Stimulated activated CD4-positive, alpha-beta T cell treated with anti-CD3 and anti-CD28 coated beads, Interleukin-4, amount 100 ng/mL, for 1 hour (primary cell): ENCODE measurements at places on chromosomes 6 and 20.

DNA sequence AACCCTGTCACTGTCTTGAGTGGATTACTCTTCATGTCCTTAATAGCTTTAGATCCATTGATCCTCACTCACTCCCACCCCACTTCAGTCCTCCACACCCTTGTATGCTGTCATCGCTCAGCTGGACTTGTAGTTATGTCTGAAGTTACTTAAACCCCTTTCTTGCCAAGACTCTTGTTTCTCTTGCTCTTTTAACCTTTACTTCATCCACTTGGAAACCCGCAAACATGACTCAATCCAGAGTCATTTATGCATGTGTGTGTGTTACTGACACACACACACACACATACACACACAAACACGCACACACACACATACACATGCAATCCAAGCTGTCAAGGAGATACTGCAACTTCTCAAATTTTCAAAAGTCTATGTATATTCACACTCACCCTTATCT is 341.8 kb downstream of the SYNE1 start:
- DNase-seq, result no peak

DNA sequence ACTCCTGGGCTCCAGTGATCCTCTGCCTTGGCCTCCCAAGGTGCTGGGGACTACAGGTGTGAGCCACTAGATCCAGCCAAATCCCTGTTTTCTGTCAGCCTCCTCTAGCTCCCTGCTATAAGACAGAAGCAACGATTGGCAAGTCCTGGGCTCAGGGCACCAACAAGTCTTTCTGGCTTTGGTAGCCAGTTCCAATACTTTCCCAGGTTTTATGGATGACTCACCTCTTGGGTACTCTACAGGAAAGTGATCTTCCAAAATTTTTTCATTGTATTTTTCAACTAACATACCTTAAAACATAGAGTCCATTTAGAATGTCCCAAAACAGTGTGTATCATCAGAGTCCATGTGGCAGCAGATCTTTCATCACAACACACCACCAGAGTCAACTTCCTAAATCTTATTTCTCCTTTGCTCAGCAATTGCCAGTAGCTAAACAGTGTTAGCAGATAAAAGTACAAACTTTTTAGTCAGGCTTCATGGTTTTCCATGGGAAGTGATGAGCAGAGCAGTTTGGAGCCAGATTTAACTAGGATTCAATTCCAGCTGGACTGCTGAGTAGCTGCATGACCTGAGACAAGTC is 13.3 kb downstream of the GABBR1 start:
- no peak for DNase-seq

GRCh38 chr6:26029857-26030653 is 57.2 kb upstream of the HFE start:
- DNase-seq, result no peak

DNA sequence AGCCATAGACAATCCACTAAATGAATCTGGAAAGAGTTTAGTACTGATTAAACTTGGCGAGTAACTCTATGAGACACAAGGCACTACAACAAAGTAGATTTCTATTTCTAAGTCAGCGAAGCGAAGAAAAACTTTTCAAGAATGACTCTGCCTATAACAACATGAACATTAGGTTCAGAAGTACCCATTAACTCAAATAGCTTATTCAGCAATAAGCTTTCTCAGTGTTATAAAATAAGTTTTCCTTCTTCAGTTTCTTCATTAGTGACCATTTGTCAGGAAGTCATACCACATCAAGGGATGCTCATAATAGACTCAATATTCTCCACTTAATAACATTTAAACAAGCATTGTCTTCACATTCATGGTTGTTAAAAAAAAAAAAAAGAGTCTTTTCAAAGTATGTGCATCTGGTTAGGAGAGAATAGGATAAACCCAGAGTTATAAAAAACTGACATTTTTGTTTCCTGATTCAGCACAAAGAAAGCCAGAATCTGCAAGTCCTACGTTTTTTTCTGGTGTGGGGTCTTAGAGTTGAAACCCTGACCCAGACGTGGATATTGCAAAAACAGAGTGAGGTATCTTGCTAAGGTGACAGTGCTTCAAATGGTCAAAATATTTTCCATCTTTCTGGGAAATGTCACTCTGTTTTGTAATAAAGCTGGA is 148.2 kb upstream of the PREP start:
- no peak for DNase-seq

DNA sequence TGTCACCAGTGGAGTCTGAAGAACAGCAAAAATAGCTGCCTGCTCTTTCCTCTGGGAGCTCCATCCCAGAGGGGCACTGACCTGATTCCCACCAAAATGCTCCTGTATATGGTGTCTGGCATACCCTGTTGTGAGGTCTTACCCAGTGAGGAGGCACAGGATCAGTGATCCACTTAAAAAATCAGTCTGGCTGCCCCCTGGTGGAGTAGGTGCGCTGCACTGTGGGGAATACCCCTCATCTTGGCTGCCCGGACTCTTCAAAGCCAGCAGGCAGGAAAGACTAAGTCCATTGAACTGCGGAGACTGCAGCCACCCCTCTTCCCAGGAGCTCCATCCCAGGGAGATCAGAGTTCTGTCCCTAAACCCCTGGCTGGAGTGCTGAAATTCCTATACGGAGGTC is 230.9 kb upstream of the HTR1E start:
- DNase-seq, result no peak

DNA sequence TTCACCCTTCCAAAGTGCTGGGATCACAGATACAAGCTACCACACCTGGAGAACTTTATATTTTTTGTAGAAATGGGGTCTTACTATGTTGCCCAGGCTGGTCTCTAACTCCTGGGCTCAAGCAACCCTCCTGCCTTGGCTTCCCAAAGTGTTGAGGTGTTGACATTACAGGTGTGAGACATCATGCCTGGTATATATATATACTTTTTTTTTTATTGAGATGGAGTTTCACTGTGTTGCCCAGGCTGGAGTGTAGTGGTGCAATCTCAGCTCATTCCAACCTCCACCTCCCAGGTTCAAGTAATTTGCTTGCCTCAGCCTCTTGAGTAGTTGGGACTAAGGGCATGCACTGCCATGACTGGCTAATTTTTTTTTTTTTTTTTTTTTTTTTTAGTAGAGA is 5.4 kb downstream of the FKBP5 start:
- no peak for DNase-seq

DNA sequence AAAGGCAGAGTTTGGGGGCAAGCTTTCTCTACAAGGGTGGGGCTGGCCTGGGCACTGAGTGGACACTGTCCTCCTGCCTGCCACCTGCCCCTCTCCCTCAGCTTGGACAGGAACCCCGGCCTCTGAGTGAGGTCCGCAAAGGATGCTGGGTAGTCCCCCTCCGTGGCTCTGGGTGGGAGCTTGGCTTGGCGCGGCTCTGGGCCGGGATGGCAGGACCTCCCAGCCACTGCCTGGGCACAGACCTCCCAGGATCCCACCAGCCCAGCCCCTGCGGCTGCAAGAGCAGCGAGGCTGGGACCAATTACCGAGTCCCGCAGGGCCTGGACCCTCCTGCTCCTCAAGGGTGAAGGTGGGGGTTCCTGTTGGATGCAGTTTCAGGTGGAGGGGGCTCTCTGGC is 2.9 kb upstream of the SOX18 start:
- no peak for DNase-seq
